ENCODE measurements at places on chromosomes 5 and 9.

DNA sequence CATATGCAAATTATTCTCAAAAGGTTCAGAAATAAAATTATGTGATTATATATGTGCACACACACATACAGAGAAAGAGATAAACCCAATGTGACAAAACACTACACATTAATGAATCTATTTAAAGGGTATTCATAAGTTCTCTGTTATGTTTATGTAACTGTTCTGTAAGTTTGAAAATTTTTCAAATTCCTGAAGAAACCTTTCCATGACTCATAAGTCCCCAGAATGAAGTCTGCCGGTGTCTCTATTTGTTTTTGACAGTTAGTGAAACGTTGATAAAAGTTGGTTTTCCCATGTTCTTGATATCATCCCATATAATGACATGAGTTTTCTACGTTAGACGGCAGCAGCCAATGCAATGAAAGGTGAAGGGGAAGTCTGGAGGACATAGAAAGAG is 199.5 kb upstream of the PUM3 start:
- DNase-seq: no peak

DNA sequence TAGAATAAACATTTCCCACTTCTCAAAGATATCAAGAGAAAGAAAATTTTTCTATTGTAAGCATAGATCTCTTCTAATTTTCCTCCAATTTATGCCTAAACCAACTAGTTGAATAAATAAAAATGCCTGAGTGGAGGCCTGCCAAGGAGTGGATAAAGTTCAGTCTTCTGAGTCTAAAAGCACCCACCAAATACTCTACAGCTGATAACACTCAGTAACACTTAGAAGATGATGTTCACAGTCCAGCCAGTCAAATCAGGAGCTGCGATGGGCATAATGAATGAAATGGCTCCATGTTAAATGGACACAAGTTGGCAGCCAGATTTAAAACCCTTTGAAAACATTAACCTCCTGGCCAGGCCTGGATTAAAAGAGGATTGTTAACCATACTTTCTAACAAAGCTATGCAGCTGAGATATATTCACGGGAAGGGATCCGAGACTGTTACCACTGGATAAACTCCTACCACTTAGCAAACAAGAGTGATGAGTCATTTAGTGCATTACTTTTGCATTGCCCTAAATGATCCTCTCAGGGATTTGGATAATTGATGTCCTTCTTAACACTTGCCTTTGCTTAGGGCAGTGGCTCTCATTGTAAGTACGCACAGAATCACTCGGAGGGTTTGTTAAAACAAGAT is 63.7 kb upstream of the CCDC112 start:
- no peak for DNase-seq

- DNase-seq: no peak
These were observed 8.4 kb downstream of the ZNF474 start for GRCh38 chr5:122137702-122138101.

- no peak for DNase-seq
These were observed 58.9 kb downstream of the IRX1 start for GRCh38 chr5:3654515-3654914.

GRCh38 chr9:36093384-36093783 is 43.1 kb upstream of the GLIPR2 start:
- no peak for DNase-seq

GRCh38 chr9:125600194-125600593 is 106.8 kb downstream of the MAPKAP1 start:
- DNase-seq: no peak

- DNase-seq: no peak
These were observed 17.5 kb downstream of the C9orf57 start for GRCh38 chr9:72042928-72043327.

- DNase-seq: no peak
These were observed 85.7 kb upstream of the FBXL17 start for GRCh38 chr5:108467563-108467962.

GRCh38 chr5:113205807-113206206 is 229.0 kb downstream of the TSSK1B start:
- no peak for DNase-seq

DNA sequence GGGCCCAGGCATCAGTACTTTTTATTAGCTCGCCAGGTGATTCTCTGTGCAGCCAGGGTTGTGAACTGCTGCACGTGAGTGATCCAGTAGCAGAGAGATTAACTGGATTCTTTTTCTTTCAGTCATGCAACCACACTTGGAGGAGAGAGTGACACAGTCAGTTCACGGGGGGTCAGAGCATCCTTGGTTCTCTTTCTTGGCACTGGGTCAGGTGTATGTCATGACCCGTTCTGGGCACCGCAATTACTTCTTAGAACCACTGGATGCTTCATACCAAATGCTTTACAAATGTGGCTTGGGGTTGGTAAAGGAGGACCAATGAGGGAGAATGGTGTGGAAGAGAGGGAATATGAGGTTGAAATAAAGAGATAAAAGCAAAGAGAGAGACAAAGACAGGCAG is 368.7 kb downstream of the MLLT3 start:
- no peak for DNase-seq

GRCh38 chr9:4799775-4800174 is 7.0 kb downstream of the RCL1 start:
- no peak for DNase-seq

DNA sequence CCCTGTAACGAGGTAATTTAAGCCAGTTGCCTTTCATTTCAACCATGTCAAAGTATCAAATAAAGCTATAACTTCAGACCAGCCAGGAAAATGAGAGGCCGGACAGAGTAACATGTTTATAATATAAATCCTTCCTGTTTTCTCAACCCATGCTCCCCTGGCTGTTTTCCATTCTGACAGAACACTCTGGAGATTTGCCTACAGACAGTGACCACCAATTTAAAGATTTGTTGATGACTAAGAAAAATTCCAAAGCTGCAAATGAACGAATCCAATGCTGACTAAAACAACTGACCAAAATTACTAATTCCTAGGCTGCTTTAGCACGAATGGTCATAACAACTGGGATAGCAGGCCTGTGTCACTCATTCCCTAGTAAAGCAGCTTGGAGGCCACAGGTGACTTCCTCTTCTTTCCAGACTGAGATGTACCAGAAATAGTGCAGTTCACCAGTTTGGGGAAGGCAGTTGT is 141.4 kb downstream of the AOPEP start:
- DNase-seq: no peak

GRCh38 chr5:172853355-172853975 is 19.4 kb downstream of the ERGIC1 start:
- no peak for DNase-seq

GRCh38 chr5:168818558-168818957 is 239.4 kb upstream of the PANK3 start:
- DNase-seq: no peak

- no peak for DNase-seq
These were observed 186.2 kb downstream of the PJA2 start for GRCh38 chr5:109223531-109223930.

GRCh38 chr9:13816837-13817236 is 497.1 kb downstream of the NFIB start:
- no peak for DNase-seq

GRCh38 chr5:172007175-172008110 is 1.0 kb upstream of the FBXW11 start:
- no peak for DNase-seq

DNA sequence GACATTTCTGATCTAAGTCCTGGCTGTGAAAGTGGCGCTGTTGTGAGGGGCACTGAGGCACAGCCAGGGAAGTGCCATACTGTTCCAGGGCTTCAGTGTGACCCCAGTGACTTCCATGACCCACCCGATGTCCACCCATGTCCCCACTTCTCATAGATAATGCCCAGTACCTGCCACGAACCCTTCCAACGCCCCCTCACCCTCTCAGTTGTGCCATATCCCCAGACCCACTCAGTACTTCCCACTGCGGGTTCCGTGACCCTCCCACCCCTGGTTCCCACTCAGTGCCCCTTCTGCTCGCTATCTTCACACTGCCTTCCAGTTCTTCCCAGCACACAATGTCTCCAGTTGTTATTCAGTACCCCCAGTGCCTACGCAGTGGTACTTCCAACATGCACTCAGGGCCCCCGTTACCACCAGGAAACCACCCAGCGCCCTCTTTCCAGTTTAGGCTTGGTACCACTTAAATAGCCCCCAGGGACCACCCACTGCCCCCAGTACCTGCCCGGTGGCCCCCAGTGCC is 30.7 kb upstream of the PSD2 start:
- DNase-seq: no peak

GRCh38 chr5:42026446-42026845 is 101.4 kb downstream of the FBXO4 start:
- DNase-seq: no peak

- no peak for DNase-seq
These were observed 104.0 kb upstream of the DMRTA1 start for GRCh38 chr9:22342491-22343217.

DNA sequence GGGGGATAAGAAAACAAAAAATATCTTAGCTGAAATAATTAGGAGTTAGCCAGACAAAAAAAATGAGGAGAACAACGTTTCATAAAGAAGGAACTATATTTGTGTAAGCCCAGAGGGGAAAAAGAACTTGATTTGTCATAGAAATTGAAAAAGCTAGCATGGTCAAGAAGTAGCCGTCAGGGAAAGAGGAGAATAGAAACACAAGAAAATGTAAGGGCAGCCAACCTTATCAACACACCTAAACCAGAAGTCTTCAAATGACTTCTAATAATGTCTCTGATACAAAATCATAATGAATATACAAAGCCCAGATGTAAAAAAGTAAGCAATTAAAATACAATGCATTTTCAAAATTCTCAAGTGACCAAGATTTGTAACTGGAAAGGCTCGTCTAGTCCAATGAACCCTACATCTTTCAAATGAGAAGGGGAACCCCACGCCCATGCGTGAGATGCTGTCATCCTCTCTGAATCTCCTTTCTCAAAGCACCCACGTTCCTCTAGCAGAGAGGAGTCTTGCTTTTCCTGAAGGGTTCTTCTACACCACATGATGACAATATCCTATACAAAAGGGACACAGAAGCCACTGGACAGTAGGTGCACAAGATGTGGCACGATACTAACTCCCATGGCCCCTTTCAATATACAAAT is 103.7 kb downstream of the ARL15 start:
- no peak for DNase-seq

DNA sequence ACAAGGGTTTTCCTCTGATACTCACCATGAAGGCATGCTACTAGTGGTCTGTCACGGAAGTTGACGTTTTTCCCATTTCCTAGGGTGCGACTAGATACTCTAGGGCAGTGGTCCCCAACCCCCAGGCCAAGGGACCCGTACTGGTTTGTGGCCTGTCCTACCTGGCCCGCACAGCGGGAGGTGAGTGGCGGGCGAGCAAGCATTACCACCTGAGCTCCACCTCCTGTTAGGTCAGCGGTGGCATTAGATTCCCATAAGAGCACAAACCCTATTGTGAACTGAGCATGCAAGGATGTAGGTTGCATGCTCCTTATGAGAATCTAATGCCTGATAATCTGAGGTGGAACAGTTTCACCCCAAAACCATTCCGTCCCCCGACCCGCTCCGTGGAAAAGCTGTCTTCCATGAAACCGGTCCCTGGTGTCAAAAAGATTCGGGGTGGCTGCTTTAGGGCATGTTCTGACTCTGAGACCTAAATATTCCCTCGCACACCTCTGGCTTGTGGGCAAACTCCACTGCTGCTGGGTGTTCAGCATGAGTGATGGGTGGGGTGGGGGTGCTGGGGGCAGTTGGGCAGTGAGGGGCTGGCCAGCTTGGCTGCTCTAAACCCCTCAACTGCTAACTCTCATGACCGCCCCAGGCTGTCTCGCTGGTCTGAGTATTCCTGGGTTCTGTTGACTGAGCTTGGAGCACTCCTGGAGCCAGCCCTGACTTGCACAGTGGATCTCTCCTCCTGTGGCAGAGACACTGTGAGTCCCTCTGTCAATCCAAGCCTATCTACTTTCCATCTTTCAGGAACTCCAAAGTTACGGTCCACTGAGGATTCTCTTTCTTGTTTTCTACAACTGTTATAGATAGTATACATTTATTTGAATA is 78.3 kb upstream of the NEK6 start:
- no peak for DNase-seq

- no peak for DNase-seq
These were observed 81.4 kb downstream of the ATPSCKMT start for GRCh38 chr5:10168254-10168653.

DNA sequence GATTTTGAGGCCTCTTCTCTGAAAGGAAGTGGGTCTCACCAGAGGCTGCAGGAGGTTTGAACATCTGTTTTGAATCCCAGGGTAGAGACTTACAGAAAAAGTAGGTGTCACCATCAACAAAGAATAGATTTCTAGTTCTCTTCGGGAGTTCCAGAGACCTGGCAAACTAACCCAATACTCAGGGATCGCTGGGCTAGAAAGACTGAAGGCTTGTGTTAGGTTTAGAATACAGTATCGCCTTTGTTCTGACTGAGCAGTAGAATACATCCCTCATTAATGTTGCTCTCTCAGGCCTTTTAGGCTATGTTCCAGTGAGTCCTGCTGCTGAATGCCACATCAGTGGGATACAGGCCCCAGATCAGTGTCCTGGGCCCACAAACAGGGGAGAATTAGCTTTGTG is 27.2 kb downstream of the RUSC2 start:
- no peak for DNase-seq
